Activated CD8-positive, alpha-beta memory T cell treated with anti-CD3 and anti-CD28 coated beads for 1 hour (primary cell): ENCODE measurements at places on chromosomes 5 and 9.
A peak's percentile ranks its signal among the peaks of the same experiment; 100 is the strongest.

DNA sequence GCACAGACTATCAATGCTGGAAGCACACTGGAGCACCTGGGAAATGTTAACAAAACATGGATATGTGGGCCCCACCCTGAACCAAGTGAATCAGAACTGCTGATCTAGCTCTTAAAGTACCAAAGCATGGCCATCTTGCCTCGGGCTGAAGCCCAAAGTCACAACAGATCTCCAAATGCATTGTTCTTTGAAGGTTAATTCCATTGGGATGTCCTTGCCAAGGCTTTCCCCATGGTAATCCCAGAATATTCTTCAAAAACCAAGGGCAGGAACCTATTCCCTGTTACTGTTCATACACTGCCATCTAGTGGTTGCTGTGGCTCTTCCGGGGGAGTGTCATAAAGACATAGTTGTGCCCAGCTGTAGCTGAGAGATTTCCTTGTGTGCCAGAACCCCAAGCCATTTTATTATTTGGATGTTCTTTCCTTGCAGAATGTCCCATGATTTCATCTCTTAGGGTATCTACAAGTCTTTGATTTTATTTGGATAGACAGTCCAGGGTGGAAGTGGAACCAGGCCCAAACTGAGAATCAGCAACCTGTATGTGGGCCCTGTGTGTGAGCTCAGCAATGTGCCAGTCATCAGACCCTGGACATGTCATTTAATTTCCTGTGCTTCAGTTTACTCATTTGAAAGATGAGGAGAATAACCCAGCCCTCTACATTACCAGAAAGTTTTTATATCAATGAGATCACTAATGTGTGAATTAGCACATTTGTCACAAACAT, 290.0 kb downstream of the ACTL7B start:
- no peak for DNase-seq

DNA sequence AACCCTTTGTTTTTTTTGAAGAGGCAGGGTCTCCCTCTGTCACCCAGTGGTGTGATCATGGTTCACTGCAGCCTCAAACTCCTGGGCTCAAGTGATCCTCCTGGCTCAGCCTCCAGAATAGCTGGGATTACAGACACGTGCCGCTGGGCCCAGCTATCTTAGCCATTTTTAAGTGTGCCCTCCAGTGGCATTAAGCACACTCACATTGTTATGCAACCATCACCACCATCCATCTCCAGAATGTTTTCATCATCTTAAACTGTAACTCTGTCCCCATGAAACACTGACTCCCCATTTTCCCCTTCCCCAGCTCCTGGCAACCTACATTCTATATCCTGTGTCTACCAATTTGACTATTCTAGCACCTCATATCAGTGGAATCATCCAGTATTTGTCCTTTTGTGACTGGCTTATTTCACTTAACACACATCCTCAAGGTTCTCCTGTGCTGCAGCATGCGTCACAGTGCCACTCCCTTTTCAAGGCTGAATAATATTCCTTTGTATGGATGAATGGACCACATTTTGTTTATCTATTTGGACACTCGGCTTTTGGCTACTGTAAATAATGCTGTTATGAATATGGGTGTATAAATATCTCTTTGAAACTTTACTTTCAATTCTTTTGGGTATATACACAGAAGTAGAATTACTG, 12.5 kb upstream of the RAPGEF1 start:
- no peak for DNase-seq

- DNase-seq, result no peak
Measured at GRCh38 chr9:114200721-114201300, 45.5 kb downstream of the COL27A1 start.

DNA sequence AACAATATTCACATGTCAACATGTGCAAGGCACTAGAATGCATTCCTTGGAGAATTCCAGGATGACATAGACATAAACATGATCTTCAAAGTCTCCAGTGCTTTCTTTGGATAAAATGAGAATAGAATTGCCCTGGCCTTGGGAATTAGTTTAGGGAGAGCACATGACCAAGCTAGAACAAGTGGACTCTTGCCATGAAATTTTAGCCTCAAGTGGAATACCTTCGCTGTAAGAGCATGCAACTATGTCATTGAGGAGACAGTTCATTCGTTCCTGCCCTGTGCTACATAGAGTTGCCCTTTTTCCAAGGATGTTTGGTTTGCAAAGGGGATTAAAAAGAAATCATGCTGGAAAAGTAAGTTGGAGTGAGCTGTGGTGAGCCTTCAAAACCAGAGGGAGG, 42.7 kb downstream of the ZFAND5 start:
- no peak for DNase-seq

- DNase-seq, result no peak
Measured at GRCh38 chr5:144864118-144864517, 693.4 kb downstream of the KCTD16 start.

DNA sequence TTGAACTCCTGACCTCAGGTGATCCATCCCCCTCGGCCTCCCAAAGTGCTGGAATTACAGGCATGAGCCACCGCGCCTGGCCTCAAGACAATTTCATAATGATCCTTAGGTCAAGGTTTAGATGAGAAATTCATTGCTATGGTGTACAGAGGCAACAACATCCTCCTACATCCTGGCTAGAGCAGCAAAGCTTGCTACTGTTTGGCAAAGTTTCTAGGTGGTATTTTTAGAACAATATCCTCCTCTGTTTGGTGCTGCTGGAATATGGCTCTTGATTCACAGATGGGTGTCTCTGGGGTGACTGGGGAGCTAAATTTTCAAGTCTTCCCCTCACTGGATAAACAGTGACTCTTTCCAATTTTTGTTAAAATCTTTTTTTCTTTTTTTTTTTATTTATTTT, 30.6 kb downstream of the CRHBP start:
- no peak for DNase-seq

DNA sequence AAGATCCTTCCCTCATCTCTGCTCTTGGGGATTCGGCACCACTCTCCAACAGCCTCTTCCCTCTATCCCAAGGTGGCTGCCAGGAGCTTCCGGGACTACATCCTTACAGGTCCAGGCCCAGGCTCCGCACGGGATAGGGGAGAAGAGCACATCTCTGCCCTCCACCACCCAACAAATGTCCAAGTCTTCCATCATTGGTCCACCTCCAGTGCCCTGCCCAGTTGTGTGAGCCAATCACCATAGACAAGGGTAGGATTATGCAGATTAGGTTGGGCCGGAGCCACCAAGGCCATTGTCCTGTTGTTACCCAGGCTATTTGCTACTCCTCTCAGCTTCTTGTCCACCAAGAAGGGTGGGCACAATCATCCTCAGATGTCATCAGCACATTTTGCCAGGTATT, 9.1 kb downstream of the UNC5A start:
- no peak for DNase-seq

DNA sequence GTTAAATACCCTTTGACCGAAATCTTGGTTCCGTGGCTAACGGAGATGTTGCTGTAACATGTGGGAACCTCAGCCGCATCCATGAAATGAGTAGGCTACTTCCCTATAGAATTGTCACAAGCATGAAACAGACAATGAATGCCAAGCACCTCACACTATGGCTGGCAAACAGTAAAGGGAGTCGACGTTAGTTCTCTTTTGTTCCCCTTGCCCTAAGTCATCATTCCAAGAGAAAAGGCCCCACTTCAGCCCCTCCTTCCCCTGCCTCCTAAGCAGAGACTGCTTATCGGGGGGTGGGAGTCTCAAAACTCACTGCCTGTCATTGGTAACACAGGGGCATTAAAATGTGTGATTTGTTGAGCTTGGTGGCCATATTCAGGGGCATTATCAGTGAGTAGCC, 159.6 kb downstream of the MAPKAP1 start:
- DNase-seq, result no peak

DNA sequence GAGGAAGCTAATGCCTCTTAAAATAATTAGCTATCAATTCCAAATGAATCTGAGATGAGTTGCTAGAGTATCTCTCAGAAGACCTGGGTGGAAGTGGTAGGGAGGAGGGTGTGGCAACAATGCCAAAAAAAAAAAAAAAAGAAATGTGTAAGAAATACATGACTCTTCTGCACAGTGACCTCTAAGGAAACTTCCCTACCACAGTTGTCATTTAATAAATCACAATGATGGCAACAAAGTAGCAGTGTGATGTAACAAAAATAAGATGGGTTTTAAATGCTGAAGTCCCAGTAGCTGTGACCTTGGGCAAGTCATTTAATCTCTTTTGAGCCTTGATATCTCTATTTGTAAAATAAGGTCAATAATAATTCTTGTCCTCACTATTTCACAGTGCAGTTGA, 7.2 kb downstream of the FOXD1 start:
- DNase-seq, result no peak

GRCh38 chr9:114384836-114385396, 2.9 kb downstream of the AKNA start:
- DNase-seq, result no peak

- DNase-seq, result no peak
Measured at GRCh38 chr5:13993926-13994325, 49.4 kb upstream of the DNAH5 start.

GRCh38 chr5:139774980-139775661, 20.5 kb upstream of the PSD2 start:
- peak; percentile 51 for DNase-seq

- no peak for DNase-seq
Measured at GRCh38 chr9:133294257-133294656, 19.3 kb upstream of the ABO start.

- no peak for DNase-seq
Measured at GRCh38 chr5:1278656-1279442, 16.0 kb downstream of the TERT start.

DNA sequence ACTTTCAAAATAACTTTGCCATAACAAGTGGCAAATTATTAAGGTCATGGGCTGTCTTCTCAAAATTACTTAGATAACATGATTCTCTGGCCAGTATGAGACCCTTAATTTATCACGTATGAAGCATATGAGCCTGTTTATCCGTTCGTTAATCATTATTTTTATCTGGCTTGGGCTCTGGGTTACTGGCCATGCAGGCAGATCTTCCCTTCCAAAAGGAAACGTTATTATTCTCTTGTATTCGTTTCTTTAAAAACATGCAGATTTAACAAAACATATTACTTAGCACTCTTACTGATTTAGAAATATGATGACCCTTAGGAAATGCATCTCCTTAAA, 148.6 kb downstream of the DOCK8 start:
- DNase-seq, result no peak

DNA sequence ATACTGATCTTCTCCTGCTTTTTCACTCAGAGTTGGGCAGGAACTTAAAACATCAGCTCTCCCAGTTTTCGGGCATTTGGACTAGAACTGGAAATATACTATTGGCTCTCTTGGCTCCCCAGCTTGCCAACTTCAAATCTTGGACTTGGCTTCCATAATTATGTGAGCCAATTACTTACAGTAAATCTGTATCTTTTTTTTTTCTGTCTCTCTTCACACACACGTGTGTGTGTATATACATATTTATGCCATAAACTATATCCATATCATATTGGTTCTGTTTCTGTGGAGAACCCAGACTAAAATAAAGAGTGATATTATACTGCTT, 379.6 kb upstream of the PRR16 start:
- no peak for DNase-seq

DNA sequence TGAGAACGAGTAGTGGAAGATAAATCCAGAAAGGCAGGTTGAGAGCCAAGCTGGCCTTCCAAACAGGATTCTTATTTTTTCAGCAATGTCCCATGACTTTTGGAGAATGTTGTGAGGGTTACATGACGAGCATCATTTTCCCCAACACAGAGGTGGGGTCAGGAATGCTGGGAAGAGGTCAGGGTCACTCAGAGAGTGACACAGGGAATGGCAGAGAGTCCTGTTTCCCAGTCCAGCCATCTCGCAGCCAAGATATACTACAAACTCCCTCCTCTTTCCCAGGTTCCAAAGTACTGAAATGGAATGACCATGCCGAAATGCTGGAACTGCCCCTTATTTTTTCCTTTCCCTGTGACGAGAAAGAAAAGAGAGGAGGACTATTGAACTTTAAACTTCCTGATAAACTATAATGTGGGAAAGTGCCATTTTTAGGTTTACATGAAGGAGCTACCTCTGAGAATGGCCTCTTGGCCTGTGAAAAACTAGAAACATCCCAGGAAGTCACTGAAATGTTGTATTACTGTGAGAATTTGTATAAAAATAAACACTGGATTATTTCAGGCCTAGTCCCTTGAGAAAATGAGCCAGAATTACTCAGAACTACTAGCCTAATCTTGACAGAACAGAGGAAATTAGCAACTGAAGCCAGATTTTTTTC, 420.4 kb downstream of the CETN3 start:
- no peak for DNase-seq
